ENCODE measurements at places on chromosomes 2 and 18.

GRCh38 chr18:303011-303410, 35.2 kb upstream of the THOC1 start:
- no peak for DNase-seq

GRCh38 chr2:239370403-239370802, 30.4 kb downstream of the HDAC4 start:
- no peak for DNase-seq

- DNase-seq: no peak
Measured at GRCh38 chr2:187117483-187117882, 268.5 kb upstream of the ZSWIM2 start.

DNA sequence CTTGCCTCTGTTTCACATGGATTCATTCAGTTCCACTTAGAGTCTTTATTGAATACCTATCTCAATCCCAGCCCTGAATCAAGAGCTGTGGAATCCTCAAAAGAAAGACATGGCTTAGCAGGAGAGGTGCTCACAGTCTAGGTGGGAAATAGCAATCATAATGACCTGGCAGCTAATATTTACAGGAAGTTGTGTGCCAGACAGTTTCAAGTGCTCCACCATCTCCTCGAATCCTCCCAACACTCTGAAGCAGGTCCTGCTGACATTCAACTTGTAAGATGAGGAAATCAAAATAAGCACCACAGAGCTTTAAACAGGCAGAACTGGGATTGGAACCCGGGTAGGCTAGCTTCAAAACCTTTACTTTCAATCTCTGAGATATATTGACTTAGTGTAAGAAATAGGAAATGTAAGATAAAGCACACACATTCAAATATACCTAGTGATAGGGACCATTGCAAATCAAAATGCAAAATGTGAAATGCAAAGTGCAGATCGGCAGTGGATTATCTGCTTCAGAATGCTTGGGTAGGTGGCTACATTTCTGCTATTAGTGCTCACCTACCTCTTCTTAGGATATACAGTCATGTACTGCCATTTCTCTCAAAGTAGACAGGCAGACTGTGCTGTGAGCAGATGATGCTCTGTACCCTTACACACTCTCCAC, 182.0 kb downstream of the PRKCE start:
- no peak for DNase-seq

- DNase-seq: no peak
Measured at GRCh38 chr2:625415-626333, 51.5 kb downstream of the TMEM18 start.

GRCh38 chr18:49858309-49859020, 45.1 kb upstream of the ACAA2 start:
- peak; percentile 69 for DNase-seq

DNA sequence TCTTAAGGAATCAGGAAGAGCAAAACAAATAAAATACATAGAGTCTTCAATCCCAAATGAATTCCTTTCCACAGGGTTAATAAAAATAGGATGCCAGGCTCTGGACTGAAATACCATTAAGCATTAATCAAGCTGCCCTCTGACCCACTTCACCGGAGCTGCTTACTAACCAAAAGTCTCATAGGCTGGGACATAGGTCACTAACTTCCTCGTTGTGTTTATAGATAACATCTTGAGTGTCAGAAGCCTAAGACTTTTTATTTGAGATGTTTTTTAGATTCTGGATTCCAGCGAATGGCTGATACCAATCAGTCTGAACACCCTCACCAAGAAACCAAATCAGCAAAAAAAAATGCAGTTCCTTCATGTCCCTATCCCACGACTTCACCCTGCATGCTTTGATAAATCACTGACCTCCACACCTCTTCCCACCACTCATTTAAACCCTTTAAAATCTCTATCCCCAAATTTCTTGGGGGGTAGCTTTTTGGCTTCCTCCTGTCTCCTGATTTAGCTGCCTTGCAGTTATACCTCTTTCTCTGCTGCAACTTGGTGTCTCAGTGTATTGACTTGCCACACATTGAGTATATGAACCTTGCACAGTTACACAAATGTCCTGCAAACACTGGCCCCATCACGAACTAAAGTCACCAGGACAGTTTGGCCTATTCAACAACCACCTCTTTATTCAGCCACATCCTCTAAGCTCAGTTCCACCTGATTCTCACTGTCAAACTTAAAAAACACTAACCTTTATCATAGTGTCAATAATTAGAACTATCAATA, 399.3 kb downstream of the METTL4 start:
- DNase-seq: no peak

- DNase-seq: no peak
Measured at GRCh38 chr2:63049970-63050333, 678 bp upstream of the OTX1 start.

GRCh38 chr2:10867692-10868420, 43.9 kb upstream of the KCNF1 start:
- DNase-seq: no peak

DNA sequence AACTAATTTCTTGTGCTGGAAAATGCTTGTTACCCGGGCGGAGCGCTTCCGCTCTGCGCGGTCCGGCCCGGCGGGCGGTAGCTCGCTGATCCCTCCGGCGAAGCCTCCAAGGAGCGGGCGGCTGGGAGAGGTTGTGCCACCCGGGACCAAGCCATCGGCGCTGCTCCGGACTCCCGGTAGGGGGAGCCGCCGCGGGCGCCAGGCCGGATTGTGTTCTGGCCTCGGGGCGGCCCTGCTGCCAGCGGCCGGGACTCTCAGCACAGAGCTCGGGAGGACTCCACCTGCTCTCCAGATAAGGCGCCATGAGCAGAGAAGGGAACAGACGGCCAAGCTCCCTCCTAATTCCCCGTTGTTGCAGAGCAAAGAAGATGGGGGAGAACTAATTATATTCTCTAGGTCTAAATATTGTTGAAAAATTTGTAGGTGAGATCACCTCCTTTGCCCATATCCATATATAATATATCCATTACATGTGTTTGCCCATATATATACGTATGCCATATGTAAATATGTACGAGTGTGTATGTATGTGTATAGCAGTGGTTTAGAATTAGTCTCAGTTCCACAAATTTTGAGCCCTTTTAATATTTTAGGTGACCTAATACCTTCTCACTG, 13.8 kb upstream of the SATB2 start:
- no peak for DNase-seq

DNA sequence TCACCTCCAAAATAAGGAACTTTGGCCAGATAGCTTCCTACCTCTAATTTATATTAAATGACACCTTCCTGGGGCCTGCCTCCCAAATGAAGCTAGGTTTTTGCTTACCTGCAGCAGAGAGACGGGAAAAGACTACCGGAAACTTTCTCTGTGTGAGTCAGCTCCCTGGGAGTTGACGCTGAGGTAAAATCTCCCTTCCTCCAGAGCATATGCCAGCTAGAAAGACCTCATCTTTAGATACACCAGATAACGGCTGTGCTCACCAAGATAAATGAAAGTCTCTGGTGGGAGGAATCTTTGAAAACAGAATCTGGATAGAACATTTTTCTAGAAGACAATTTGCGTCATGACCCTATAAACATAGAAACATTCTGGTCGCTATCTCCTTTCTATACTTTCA, 99.7 kb upstream of the RFX8 start:
- no peak for DNase-seq

GRCh38 chr2:46825939-46826568, 89.6 kb downstream of the MCFD2 start:
- DNase-seq: no peak

DNA sequence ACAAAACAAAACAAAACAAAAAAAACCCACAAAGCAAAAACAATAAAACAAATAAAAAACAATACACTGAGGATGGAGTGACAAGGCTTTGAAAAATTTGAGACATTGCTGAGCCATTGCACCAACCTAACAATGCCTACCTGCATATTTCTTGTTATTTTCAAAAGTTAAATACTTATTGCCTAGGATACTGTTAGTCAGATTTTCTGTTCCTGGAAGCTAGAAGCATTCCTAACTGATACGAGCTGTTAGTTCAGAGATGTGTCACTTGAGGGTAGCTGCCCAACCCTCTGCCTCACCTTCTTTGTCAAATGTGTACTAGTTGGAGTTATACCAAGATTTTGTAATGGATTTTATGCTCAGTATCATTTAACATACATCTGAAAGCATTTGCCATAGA, 187.2 kb downstream of the TXNL1 start:
- no peak for DNase-seq

- no peak for DNase-seq
Measured at GRCh38 chr2:43159797-43160196, 66.6 kb downstream of the ZFP36L2 start.

- DNase-seq: no peak
Measured at GRCh38 chr2:64493788-64494187, 30.3 kb upstream of the AFTPH start.

GRCh38 chr18:73797419-73797818, 350.2 kb downstream of the FBXO15 start:
- no peak for DNase-seq

GRCh38 chr2:225472161-225472560, 72.7 kb downstream of the NYAP2 start:
- DNase-seq: no peak

DNA sequence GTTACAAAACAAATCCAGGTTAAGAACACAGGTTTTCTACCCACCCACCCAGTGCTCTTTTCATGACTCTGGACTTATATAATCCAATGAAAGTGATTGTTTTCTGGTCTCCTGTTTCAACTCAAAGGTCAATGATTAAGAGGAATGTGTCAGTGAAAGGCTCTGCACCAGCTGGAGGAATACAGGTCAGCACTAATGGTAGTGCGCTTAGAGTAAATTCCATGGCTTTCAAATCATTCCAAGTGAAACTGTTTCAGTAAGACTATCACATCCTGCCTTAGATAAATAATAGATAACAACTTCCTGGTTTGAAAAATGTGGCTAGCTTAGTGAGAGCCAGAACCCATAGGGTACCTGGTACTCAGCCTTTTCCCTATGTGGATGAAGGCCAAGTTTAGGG, 47.8 kb downstream of the SLC9A4 start:
- DNase-seq: no peak

DNA sequence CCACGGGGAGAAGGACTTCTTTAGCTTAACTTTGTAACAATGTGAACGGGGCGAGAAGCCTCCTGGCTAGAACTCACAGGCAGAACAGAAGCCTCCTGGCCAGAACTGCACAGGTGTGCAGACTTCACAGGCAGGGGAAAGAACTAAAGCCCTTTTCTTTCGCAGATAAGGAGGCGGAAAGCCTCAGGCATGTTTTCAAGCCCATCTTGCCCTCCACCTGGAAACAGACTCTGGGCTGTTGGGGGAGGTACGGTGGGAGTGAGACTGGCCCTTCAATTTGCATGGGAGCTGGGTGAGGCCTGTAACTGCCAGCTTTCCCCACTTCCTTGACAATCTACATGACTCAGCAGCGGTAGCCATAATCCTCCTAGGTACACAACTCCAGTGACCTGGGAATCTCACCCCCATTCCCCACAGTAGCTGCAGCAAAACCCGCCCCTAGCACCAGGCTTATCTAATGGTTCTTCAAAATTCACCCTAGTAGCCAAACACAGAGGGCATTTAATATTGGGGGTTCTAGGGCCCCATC, 22.9 kb upstream of the ABCA12 start:
- no peak for DNase-seq

GRCh38 chr18:74407888-74408287, 49.2 kb downstream of the DIPK1C start:
- peak; percentile 12 for DNase-seq

DNA sequence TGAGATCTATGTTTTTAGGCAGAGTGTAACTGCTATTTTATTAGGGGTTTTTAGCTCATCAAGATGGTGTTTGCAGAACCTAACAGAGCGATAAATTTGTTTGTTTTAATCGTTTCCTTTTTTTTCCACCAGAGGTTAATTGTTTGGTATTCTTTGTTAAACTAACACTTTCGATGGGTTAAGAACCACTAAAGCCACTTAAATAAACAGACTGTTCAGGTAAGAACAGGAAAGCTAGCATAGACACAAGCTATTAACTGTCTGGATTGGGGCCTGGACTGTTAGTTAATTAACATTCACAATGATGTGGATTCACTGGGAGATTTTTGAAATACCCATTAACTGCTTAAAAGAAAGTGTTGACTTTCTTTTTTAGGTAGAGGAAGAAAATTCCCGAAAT, 209.0 kb upstream of the COPS8 start:
- no peak for DNase-seq

- DNase-seq: no peak
Measured at GRCh38 chr2:16103614-16104314, 163.4 kb downstream of the MYCN start.

DNA sequence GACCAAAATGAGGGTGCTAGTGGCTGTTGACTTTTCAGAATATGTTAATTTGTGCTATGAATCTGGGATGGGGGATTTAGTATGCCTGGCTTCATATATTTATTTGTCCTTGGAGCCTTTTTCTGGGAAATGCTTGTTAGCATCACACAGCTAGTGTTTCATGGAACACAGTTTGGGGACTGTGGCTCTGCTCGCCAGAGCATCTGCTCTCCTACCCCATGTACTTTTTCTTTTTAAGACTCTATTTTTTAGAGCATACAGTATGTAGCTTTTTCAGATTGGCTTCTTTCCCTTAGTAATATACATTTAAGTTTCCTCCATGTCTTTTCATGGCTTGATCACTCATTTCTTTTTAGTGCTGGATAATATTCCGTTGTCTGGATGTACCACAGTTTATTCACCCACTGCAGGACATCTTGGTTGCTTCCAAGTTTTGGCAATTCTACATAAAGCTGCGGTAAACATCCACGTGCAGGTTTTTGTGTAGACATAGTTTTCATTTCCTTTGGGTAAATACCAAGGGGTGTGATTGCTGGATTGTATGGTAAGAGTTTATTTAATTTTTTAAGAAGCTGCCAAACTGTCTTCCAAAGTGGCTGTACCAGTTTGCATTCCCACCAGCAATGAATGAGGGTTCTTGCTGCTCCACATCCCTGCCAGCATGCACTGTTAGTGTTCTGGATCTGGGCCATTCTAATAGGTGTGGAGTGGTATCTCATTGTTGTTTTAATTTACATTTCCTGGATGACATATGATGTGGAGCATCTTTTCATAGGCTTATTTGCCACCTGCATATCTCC, 44.1 kb downstream of the EFR3B start:
- DNase-seq: no peak

GRCh38 chr2:203989521-203989920, 53.0 kb downstream of the ICOS start:
- DNase-seq: no peak

GRCh38 chr2:237170020-237170419, 84.3 kb downstream of the COPS8 start:
- no peak for DNase-seq

DNA sequence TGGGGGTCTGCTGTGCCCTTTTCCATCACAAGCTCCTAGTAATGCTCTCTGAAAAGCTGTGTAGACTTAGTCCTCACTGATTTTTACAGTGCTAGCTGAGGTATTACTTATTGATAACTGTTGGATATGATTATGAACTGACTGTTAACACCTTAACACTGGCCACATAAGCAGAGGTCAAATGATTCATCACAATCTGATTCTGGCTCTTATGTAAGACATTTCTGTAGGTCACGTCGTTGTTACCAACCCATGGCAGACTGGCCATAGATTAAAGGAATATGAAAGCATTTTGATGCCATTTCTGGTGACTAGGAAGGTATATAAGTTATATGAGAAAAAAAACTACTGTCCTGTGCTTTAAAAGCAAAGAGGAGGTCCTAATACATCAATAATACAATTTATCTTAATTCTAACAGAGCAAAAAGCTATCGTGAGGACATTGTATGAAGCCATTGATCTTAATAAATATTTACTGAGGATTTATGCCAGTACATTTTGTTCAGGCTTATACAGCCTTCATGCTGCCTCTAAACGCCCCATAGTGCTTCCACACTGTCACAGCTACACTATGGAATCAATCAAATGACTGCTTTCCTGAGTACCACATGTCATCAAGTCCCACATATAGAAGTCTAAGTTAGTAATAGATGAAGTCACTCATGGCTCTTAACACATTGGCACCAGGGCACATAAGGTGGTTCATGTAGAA, 6.9 kb upstream of the RND3 start:
- no peak for DNase-seq

GRCh38 chr2:217535957-217536708, 466.7 kb downstream of the TNS1 start:
- no peak for DNase-seq
